Stimulated activated CD4-positive, alpha-beta T cell treated with anti-CD3 and anti-CD28 coated beads, Interleukin-1b, Interleukin-23, amount 100 ng/mL, for 1 hour (primary cell): ENCODE measurements at places on chromosomes 3 and 15.

DNA sequence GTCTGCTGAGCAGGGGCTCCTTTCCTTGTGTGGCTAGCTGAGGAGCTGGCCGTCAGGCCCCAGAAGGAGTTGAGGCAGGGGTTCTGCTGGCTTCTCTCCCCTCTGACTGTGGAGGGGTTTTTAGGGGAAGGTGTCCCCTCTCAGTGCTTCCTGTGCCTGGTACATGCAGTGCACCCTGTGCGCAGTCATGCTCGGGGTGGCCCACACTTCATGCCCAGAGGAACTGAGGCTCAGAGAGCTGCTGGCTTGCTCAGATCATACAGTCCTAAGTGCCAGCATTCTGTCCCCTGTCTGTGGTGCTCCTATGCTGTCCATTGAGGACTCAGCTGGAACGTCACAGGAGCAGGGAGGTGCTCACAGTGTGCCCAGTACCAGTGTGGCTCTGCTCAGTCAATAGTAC is 67.9 kb upstream of the PLXNA1 start:
- DNase-seq: no peak

- DNase-seq: no peak
These were observed 579.9 kb upstream of the ZNF717 start for GRCh38 chr3:76365275-76365674.

- no peak for DNase-seq
These were observed 502.2 kb upstream of the LMCD1 start for GRCh38 chr3:7999384-7999783.

DNA sequence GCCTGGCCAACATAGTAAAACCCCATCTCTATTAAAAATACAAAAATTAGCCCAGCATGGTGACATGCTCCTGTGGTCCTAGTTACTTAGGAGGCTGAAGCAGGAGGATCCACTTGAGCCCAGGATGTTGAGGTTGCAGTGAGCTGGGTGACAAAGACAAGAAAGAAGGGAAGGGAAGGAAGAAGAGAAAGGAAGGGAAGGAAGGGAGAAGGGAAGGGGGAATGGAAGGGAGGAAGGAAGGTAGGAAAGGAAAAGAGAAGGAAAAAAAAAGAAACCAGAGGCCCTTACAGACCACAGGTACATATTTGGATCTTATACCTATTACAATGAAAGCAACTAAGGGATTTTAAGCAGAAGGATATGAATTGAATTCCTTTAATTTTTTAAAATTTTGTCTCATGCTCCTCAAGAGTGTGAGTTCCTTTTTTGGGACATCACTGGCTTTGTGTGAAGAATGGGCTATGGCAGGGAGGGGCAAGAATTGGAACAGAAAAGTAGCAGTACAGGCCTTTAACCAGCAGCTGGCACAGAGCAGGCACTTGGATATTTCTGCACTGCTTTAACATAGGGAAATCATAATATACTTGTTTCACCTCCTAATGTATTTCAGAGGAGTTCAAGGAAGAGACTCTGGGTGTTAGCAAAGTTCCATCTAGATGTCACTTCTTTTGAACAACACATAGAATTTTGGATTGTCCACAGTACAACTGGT is 7.9 kb downstream of the RAB27A start:
- DNase-seq: no peak

DNA sequence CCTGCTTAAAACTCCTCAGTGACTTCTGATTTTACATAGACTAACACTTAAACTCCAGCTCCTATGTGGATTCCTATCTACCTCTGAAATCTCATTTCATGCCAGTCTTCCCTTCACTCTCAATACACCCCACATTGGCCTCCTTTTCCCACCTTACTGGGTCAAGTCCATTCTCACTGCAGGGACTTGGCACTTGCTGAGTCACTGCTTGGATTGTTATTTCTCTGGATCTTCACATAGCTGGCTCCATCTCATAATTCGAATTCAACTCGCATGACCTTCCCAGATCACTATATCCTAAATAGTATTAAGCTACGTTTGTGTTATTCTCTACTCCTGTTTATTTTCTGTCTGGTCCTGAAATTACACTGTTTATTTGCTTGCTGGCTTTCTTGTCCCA is 59.6 kb upstream of the FRMD4B start:
- DNase-seq: no peak

DNA sequence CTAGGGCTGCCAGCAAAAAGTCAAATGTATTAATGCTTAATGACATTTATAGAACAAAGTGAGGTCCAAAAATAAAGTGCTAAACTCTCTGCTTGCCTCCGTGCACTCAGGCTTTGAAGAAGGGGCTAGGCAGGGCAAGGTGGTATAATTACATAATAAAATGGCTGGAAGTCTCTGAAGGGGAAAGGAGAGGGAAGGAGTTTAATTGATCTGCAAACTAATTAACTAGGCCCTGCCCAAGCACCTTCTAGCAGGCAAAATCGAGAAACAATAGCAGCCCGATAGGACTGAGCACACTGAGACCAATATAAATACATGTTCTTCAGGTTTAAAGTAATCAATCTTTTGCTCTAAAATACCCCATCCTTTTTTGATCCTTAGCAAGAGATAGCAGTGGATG is 13.0 kb downstream of the DIS3L start:
- no peak for DNase-seq
